HEK293T (cell line): ENCODE measurements at places on chromosomes 2 and 18.

DNA sequence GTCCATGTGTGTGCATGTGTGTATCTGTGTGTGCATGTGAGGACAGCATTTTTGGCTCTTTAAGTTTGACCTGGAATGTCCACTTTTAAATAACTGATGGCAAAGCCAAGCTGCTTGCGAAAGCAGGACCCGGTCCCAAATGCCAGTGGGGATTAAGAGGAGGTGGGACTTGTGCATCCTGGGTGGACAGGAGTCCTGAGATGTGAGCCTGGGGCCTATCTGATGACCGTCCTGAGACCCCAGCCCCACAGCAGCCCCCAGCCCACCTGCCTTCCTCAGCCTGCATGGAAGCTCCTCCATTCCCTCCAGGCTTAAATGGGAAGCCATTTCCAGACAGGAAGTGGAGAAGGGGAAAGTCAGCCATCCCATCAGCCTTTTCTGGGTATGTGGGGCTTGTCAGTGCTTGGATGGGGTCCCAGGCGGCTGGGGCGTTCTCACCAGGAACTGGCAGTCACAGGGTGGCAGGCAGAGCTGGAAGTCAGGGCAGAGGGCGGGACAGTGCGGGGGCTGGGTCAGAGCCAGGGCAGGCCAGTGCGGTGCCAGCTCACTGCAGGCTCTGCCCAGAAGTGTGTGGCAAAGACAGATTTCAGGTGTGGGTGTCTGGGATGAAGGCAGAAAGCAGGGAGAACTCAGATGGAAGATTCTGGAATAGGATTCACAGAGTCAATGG is 117.8 kb downstream of the ACKR3 start:
- DNase-seq = no peak

DNA sequence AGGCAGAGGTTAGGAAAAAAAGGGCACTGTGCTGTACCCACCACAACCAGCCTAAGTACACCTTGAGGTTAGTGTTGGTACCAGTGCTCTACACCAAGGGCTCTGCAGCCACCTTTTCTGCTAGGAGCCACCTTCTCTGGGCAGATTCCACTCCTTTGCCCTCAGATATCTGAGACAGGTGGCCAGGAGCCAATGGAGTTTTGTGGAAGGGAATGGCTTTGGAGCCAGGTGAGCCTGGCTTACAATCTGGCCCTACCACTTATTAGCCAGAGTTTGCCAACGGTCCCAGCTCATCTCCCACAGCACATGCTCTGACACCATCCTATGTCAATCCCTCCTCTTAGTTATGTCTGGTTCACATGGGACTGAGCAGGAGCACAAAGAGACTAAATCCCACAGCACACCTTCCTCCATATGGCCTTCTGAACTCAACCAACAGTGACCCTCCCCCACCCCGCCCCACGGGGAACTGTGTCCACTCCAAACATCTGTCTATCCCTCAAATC is 77.5 kb downstream of the CLHC1 start:
- no peak for DNase-seq

- no peak for DNase-seq
These were observed 21.7 kb downstream of the CHST10 start for GRCh38 chr2:100395532-100396350.

GRCh38 chr18:31716362-31716761 is 32.0 kb upstream of the B4GALT6 start:
- no peak for DNase-seq

DNA sequence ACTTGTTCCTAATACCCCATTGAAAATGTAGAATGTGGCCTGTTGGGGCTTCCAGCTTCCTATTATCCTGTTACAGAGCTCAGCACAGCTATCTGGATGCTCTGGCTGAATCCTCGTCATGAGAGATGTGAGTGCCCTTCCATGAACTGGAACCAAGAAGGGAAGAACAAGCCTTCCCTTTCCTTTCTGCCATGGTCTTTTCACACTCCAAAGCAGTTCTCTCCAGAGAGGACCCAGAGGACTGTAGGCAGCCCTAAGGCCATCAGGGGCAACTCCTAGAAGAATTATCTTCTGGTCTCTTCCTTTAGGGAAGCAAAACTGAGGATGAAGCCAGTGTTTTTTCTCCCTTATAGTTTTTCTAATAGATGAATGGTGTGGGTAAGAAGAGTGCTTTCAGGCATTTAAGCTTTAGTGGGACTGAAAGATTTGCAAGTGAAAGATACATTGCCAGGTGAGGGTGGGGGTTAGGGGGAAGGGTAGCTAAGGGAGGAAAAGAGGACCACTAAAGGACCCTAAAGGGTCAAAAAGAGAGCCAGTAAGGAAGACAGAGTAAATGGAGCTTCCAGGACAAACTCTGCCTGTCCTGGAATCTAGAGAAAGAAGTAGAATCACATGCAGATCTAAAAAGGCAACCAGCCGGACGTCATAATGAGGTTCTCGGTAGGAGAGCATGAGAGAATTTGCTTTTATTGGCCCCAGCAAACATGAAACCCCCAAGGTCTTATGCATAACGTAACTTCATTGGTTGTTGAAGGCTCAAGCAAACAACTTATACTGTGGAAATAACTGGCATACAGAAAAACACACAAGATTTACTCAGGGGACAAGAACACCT is 12.4 kb upstream of the XPO1 start:
- DNase-seq = no peak

GRCh38 chr2:72929010-72929409 is 11.7 kb downstream of the EMX1 start:
- no peak for DNase-seq

DNA sequence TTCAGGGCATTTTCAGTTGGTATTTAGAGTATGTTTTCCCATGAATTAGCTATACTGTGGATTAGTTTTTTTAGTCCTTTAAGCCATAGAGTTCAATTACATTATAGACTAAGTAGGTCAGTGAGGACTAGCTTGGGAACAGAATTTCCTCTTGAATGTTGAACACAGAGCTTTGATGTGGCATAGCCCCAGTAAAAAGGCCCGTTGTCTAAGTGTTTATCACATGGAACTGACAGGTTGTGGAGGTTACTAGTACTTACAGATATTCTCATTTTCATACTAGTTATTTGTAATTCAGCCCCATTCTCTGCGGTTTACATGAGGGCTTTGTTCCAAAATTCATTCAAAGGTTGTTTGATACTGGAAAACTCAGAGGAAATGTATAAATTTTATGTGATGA is 6.2 kb downstream of the INSIG2 start:
- DNase-seq = no peak

- DNase-seq = no peak
These were observed 55.8 kb downstream of the HRH4 start for GRCh38 chr18:24516261-24516660.

- no peak for DNase-seq
These were observed 428.7 kb upstream of the TNP1 start for GRCh38 chr2:217288472-217289063.

DNA sequence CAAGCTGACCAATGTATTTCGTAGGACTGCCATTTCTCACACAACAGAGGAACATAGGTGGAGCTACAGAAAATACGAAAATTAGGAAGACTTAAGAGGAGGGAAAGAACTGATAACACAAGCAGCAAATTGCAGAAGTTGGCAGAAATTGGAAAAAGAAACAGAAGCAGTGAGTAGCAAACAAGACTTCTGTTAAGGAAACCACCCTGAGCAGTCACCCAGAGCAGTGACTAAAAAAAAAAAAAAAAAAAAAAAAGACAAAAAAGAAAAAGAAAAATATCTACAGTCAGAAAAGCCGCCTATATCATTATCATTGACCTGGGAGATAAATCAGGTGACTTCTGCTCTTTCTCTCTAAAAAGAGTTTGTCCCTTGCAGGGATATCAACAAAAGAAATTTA is 21.4 kb downstream of the STK17B start:
- no peak for DNase-seq

- DNase-seq = no peak
These were observed 3.8 kb downstream of the EN1 start for GRCh38 chr2:118843483-118844132.

DNA sequence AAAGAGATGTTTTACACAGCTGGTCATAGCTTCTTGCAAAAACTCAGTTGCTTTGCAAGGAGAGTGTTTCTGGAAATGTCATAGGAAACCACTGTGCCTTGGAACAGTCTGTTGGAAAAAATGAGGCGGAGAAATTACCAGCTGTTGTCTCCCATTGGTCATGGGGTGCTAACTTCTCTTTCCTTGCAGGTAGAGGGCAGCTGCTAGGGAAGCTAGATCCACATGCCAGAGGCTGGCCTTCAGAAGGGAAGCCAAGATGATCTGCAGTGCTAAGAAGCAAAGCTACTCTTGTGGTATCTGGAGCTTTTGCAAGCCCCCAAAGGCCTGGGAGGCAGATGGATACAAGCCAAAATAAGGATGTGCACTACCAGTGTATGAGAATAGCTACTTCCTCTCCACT is 34.8 kb upstream of the LAMA1 start:
- DNase-seq = no peak

DNA sequence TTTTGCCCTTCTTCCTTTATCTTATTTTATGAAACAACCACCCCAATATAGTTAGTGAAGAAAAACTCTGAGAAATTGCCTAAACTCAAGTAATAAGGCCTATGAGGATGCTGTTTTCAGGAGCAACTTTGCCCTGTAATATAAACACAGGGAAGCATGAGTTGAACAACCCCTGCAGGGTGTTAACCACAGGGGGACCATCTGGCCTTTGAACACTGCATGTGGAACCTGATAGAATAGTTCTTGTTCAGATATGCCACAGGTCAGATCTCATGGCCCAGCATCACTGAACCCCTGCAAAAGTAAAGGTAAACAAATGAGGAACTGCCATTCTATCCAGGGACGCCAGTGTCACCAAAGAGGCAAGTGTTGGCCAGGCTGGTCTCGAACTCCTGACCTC is 82.6 kb downstream of the MAPK4 start:
- no peak for DNase-seq

- no peak for DNase-seq
These were observed 40.6 kb downstream of the GPD2 start for GRCh38 chr2:156476850-156477206.

DNA sequence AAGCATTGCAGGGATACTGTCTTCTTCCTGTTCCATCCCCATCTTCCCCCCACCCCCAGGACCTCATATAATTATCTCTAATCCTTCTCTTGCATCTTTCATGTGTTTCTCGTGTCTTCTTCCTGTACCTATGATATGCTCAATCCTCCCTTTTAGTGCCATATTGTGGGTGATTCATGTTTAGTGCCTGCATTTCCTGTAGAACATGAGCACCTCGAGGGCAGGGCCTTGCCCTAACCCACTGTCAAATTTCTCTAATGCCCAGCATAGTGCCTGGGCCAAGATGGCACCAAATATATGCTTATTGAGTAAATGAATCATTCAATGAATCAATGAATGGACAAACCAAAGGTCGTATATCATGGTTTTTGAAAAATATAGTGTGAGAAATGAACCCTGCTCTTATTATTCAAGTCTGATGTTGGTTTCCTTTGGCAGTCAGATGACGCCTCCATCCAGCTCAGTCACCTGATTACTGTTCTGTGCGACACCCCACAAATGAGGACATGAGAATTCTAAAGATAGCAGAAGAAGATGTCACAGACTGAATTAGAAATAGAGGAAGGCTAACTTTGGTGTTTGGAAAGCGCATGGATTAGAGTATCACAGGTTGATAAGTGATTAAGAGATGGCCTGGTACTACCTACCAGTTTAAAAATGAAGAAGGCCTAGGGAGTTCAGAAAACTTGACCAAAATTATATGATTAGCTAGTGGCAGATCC is 278.4 kb downstream of the PRKCE start:
- DNase-seq = no peak

DNA sequence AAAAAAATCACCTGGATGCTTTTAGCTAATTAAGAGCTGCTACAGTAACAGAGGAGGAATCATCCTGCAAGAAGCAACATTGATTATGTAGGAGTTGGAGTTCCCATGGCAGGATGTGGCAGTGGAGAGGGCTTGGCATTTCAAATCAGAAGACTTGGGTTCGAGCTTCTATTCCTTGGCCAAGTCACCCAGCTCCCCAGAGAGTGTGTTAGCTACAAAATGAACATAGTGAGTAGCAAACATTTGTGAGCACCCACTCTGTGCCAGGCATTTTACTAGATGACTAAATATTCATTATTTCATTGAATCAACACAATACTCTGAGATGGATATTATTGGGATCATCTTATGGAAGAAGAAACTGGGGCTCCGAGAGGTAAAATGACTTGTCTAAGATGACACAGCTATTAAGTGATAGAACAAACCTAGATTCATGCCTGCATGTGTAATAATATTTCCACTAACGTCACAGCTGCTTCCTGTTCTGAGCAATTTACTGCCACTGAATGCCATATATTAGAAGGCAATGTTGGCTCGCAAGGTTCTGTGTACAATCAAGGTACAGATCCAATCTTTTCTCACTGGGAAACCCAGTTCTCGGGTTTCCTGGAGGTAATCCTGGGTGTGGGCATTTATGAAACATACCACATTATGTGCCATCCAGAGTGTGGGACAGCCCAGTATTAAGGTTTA is 18.0 kb downstream of the NTSR2 start:
- no peak for DNase-seq

- no peak for DNase-seq
These were observed 255.8 kb downstream of the CYRIA start for GRCh38 chr2:16409849-16410248.
